MCF 10A (cell line): ENCODE measurements at places on chromosomes 5 and 9. TPM values are rescaled to one million over a fixed set of nuclear protein-coding genes. Genes with fewer than 3 reads are reported as not detected.

DNA sequence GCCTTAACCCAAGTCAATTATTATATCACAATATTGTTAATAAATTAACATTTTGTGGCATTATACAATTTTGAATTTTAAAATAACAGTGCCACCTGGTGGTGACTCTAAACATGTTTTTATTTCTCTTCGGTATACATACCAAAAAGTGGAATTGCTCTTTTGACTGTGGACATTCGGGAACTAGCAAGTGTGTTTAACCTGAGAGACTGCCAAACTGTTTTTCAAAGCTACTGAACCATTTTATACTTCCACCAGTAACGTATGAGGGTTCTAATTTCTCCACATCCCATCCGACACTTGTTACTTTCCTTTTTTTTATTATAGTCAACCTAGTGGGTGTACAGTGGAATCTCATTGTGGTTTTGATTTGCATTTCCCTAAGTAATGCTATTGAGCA, 18.3 kb upstream of the HSDL2 start:
- peaks cover 5% of the 10 kb centered on the region for H3K4me1 ChIP-seq
- no peak overlapping the region for H3K4me3 ChIP-seq
- H3K36me3 ChIP-seq = no peaks in the 10 kb centered on the region
- H3K27ac ChIP-seq = no peak overlapping the region

- no peak overlapping the region for H3K4me3 ChIP-seq
- H3K27ac ChIP-seq = no peak overlapping the region
- no peaks in the 10 kb centered on the region for H3K36me3 ChIP-seq
- H3K4me1 ChIP-seq = peaks cover 14% of the 10 kb centered on the region
- H3K27me3 ChIP-seq = no peaks in the 10 kb centered on the region
- DNase-seq = peak; percentile 85
Observed at GRCh38 chr5:22596404-22596970, 256.7 kb downstream of the CDH12 start.

DNA sequence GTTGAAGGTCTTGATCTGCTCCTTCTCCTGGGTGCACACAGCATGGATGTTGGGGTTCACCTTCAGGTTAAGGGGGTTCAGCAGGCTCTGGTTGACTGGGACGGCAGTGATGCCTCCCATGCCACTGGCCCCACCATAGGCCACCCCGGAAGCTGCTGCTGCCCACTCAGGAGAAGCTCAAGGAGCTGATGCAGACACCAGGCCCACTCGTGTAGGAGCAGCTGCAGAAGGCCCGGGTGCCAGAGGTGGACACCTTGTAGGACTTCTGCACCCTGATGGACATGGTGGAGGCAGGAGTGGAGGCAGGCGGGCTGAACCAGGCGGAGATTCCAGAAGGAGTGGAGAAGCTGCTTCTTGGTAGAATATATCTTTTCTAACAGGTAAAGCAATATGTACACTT, 171.2 kb downstream of the PPP2R2B start:
- H3K27me3 ChIP-seq = no peaks in the 10 kb centered on the region
- no peak overlapping the region for H3K27ac ChIP-seq
- DNase-seq = no peak
- H3K36me3 ChIP-seq = no peaks in the 10 kb centered on the region
- no peak overlapping the region for H3K4me3 ChIP-seq

Gene SGCD
- 0.14 TPM in 1 of 2 replicates, not detected in the other for total RNA-seq
